Mesendoderm (in vitro differentiated cells): ENCODE measurements at places on chromosomes 11 and 22.

- H3K27me3 ChIP-seq, result no peaks in the 10 kb centered on the region
- no peaks in the 10 kb centered on the region for H3K36me3 ChIP-seq
- no peak overlapping the region for H3K4me3 ChIP-seq
- no peak overlapping the region for H3K27ac ChIP-seq
- peak; percentile 70 for DNase-seq
Observed at GRCh38 chr11:84408946-84409411, 1122.8 kb upstream of the CCDC90B start.

DNA sequence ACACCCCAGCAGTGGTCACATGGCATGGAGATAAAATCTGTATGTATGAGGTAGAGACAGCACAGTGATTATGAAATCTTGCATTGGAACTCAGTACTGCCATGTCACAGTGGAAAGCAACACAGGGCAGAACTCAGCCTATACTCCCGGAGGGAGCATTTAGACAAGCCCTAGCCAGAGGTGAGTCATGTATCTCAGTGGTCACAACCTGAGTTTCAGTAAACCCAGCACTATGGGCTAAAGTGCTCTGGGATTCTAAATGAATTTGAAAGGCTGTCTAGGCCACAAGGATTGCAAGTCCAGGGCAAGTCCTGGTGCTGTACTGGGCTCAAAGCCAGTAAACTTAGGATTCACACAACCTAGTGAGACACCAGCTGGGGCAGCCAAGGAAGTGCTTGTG lies 1717.1 kb upstream of the RAG2 start:
- no peaks in the 10 kb centered on the region for H3K36me3 ChIP-seq
- no peak for DNase-seq
- no peaks in the 10 kb centered on the region for H3K27me3 ChIP-seq
- no peaks in the 10 kb centered on the region for H3K4me1 ChIP-seq

DNA sequence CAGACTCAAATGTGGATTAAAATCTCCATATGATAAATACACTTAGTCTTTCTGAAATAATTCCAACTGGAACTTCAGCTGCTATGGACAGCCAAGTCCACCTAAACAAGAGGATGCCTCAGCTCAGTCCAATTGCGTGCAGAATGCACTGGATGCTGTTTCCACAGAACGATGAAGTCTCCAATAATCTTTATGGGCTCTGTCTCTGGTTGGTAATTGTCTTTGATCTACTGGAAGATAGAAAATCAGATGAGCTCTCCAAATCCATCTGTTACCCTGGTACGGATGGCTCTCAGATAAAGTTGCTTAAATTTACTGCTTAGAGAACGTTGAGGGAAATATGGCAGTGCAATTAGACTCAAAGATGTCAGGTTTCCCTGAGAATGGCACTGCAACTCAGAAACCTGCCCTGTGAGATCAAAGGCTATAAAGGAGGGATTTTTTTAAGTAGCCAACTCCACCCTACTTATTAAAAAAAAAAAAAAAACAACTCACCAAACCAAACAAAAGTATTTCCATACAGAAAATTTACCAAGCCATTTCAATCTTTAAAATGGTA lies 859 bp upstream of the BIRC3 start:
- no peaks in the 10 kb centered on the region for H3K4me1 ChIP-seq
- no peak overlapping the region for H3K27ac ChIP-seq
- no peak overlapping the region for H3K4me3 ChIP-seq
- no peak for DNase-seq
- H3K36me3 ChIP-seq, result no peaks in the 10 kb centered on the region
- no peaks in the 10 kb centered on the region for H3K27me3 ChIP-seq

GRCh38 chr11:78957476-78958245 lies 383.0 kb upstream of the NARS2 start:
- DNase-seq, result no peak
- no peak overlapping the region for H3K27ac ChIP-seq
- H3K4me3 ChIP-seq, result no peak overlapping the region
- no peaks in the 10 kb centered on the region for H3K27me3 ChIP-seq
- H3K4me1 ChIP-seq, result no peaks in the 10 kb centered on the region

GRCh38 chr11:86591631-86592030 lies 80.8 kb downstream of the ME3 start:
- DNase-seq, result no peak
- H3K27me3 ChIP-seq, result no peaks in the 10 kb centered on the region
- H3K27ac ChIP-seq, result no peak overlapping the region
- H3K4me3 ChIP-seq, result no peak overlapping the region
- H3K4me1 ChIP-seq, result peaks cover 4% of the 10 kb centered on the region

- H3K36me3 ChIP-seq, result no peaks in the 10 kb centered on the region
- peaks cover 27% of the 10 kb centered on the region for H3K4me1 ChIP-seq
- no peak overlapping the region for H3K27ac ChIP-seq
- H3K27me3 ChIP-seq, result no peaks in the 10 kb centered on the region
Observed at GRCh38 chr11:61756452-61757212, 4.2 kb downstream of the MYRF start.
